ENCODE measurements at places on chromosomes 1 and 21. TPM values are rescaled to one million over a fixed set of nuclear protein-coding genes. Genes with fewer than 3 reads are reported as not detected.

GRCh38 chr21:26534517-26534916, 38.6 kb downstream of the CYYR1 start:
- no peak for DNase-seq

- no peak for DNase-seq
These were observed 153.3 kb upstream of the LYPLAL1 start for GRCh38 chr1:219020386-219020785.

DNA sequence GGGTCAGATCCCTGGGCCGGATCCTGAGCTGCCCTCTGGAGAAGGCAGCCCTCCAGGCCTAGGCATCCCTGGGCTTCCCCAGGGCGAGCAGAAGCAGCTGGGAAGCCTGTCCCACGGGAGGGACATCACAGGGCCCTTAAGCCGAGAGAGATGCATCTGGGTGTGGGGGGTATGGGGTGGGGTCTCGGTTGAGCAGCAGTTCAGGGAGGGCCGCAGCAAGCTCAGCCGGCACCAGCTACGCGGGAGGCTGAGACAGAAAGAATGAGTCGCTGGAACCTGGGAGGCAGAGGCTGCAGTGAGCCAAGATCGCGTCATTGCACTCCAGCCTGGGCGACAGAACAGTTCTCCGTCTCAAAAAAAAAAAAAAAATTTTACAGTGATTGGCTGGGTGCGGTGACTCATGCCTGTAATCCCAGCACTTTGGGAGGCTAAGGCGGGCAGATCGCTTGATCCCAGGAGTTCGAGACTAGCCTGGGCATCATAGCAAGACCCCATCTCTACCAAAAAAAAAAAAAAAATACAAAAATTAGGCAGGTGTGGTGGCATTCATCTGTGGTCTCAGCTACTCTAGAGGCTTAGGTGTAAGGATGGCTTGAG, 37.7 kb downstream of the RRP1 start:
- DNase-seq: no peak

DNA sequence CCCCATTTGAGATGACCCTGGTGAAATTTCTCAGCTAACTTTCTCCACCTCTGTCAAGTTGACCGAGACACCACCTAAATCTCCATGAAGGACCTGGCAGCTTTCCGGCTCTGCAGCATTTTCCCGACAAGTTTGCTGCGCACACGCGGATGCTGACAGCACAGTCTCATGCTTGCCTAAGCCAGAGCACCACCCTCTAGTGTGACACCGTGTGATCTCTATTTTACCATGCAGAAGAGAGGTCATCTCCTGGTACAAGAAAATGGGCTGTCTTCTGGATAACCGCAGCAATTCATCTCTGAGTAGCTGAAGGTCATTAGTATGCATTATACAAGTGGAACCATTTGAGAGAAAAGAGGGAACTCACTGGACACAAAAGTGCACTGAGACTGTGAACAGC, 38.9 kb upstream of the H6PD start:
- DNase-seq: no peak

DNA sequence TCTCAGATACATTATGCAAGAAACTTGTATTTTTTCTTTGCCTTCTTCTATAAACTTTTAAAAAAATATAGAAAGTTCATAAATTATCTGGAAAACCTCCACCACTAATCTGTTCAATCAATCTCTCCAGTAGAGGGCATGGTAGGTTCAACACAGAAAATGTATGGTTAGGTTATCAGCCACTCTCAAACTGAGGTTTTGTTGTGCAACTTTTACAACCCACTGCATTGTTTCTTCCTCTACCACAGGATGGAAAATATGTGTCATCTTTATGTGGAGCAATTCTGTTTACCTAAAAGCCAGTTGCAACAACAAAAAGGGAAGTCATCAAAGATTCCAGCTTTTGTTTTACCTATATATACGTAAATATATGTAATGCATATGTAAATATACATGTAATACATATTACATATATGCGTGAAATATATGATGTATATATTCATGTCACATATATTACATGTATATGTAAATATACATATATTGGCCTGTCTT, 3.0 kb upstream of the RGS2 start:
- no peak for DNase-seq

- DNase-seq: peak; percentile 34
These were observed 958 bp downstream of the DDR2 start for GRCh38 chr1:162633081-162633762.

DNA sequence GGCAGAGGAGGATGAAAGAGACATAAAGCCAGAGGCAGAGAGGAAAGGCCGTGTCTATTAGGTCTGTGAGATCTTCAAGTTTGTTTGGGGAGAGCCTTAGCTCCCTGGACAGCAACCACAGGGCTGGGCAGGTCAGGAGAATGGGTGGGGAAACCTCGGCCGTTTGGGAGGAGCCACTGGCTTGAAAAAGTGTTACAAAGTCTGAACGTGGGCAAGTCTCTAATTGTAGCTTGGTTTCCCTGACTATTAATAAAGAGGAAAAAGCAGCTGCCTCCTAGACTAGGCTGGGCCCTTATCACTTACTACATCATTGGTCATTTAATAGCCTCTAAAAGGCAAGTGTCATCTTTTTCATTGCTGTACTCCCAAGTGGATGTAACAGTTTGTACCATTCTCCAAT, at the start of gene CCDC17:
CCDC17 (minus strand) TSS at position 83 of the 400 bp plus-strand sequence. CDS start 145 bp downstream, outside the sequence.
- DNase-seq: no peak

DNA sequence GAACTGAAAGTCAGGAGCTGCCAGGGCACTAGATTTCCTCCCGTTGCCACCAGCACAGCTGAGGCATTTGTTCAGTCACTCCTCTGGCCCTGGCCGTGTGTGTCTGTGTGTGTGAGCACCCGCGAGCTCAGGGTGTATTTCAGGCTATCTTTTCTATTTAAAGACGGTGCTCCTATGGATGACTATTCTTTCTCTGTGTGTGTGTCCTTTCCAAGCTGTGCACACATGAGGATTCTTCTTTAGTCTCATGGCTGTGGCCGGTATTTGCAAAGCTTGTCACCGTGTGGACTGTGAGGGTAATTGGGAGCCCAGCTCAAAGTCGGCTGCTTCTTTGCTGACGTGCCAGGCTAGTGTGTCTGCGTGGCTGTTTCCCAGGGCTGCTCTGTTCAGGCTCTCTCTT, 3.0 kb upstream of the KCND3 start:
- DNase-seq: no peak

DNA sequence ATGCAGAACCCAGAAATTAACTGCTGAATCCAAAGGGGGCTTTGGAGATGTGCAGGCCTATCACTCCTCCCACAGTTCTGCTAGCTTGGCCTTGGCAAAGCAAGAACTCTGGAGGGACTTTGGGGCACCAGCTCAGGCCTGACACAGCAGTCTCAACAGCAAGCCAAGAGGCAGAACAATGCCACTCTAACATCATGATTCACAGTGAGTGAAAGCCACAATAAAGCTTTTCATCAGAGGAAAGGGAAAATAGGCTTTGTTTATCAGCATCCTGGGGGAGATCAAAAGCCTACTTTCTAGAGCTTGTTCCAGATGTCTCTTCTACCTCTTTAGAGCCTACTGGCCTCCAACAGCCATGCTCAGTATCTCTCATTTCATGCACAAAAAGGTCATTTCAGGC, 283.4 kb downstream of the KCNH1 start:
- no peak for DNase-seq

DNA sequence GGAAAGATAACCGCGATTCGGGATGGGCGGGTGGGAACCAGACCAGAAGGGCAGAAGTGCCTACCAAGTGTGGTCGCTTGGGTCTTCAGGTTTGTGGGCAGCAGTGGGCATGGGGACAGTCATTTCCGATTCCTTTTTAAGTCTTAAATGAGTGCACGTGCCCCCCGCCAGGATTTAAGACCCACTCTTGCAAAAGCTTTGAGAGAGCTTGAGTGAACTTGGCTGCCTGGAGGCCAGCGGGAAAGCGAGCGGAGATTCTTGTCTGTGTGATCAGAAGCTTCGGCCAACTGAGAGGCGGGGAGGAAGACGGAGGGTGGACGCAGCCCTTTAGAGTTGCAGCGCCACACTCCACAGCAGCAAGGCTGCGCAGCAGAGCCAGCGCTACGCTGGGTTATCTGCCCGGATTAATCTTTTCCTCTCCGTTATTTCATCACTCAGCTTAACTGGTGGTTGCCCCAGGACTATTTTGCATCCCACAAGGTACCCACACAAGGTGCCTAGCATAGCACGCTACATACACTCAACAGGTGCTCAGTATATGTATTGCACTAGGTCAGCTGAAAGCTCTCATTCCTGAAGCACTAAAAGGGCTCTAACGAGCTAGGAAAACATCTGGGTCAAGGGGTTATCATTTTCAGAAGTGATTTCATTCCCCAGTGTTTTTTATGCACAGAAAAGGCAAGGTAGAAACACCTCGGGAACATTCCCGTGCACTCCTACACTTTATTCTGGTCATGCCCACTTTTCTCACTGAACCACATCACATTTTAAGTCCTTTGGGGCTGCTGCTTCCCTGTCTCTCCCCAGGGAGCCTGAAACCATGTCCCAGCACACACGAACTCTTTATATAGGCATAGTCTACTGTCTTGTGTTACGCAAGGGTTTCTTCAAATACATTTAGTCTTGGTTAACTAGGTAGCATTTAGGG, 1.5 kb upstream of the BATF3 start:
- DNase-seq: peak; percentile 59

- no peak for DNase-seq
These were observed 3.0 kb downstream of the FBLIM1 start for GRCh38 chr1:15761366-15762128.

GRCh38 chr1:73803380-73803779, 394.6 kb downstream of the LRRIQ3 start:
- DNase-seq: no peak

DNA sequence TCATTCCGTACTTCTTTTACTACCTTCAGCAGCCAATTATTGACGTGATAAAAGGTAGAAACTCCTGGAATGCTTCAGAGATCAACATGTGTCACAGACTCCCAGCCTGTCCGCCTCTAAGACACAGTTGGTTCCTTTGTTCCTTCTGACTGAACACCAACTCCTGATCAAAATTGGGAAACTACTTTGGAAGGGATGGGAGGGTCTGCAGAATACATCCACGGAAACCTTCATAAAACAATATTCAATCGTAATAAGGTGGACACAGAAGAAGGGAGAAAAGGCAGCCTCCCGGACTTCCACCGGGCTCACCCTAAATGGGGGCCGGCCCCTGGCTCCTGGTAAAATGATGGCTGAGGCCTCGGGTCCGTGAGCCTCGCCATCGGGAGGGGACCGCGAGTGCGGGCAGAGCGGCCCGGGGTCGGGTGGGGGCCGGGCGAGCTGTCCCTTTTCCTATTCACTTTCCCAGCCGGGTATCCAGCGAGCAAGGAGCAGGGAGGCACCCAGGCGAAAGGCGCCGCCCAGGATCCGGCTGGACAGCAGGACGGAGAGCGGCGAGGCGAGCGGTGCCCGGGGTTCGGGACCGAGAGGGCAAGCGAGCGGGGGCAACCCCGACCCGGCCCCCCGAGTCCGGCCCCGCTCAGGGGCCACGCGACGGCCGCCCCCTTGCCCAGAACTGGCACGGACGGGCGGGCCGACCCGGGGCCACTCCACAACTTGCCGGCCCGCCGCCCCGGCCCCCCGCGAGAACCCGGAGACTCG, 805 bp downstream of the NRIP1 start:
- DNase-seq: peak; percentile 43

- peak; percentile 82 for DNase-seq
These were observed 24.7 kb downstream of the CDK18 start for GRCh38 chr1:205528887-205529825.

DNA sequence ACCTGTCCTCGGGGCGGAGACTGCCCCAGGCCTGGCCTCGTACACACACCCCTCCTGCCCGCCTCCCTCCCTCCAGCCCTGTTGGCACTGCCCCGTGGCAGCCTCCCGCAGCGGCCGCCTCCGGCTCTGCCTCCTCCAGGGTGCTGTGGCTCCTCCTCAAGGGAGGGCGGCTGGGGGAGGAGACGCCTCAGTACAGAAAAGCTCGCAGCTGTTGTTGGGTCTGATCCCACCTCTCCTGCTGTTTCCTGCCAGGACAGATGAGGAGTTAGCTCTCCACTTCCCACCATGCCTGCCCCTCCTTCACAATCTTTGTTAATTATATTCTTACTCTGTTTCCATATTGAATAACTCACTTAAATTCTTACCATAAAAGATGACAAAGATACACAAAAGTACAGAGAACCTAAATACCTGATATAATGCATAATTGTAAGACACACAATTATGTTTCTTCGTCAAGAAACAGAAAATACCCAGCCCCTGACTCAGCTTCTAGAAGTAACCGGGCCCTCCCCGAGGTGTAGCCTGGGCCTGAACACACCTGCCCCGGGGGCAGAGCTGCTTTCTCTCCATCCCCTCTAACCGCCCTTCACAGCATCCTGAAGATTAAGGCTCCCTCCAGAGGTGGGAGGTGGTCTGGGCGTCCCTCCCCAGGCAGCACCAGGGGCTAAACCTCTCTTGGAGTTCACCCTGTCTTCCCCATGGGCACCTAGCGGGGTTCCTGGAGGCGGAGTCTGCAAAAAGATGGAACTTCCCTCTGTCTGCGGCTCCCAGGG, 30.6 kb upstream of the COL6A1 start:
- peak; percentile 82 for DNase-seq

DNA sequence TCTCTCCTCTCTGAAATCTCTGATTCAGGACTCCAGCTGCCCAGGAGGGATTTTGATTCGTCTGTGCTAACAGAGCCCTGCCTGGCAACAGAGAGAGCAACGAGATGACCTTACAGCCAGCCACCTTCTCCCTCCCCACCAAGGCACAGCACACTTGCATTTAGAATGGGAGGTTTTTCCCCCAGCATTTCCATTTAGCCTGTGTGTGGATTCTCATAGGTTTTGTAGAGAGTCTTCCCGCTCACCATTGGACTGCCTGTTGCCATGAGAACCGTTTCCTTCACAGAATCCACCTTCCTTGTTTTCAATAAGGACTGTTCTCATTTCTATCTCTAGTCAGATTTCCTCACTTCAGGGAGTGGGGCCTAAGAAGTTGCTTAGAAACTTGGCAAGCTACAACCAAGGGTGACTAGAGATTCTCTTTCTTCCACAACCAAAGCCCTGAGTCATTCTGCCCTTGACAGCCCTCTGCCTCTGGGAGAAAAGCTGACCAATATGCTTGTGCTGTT, 5.8 kb upstream of the IKBKE start:
- DNase-seq: no peak

GRCh38 chr21:30408782-30409494, 13.1 kb downstream of the KRTAP13-1 start:
- DNase-seq: no peak

DNA sequence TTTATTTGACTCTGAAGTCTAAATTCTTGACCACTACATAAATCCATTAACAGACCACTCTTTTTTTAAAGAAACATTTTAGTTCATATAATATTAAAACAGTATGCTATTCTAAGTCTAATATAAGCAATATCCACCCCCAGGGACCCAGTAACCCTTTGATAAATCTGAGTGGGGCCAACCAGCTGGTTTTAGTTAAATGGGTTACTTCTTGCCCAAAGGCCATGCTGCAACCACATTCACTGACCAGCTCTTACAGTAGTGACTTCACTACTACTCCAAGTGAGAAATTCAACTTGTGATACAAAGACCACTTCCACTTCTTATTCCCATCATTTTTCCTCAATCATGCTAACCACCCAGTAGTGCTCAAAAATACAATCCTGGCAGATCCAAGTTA, 20.5 kb downstream of the FUBP1 start:
- no peak for DNase-seq

- DNase-seq: no peak
These were observed 15.6 kb upstream of the THEM4 start for GRCh38 chr1:151924691-151925587.

Gene TRIM17
- 3.2 TPM for total RNA-seq

Gene AMY1B
- not detected for total RNA-seq

Gene CCDC190
- 0.07 TPM for total RNA-seq

Gene KCNC4
- 4.5 TPM for total RNA-seq

Gene MYOCOS
- 0.83 TPM for total RNA-seq

Gene NBPF4
- not detected for total RNA-seq

Gene PODN
- total RNA-seq: 100 TPM

Gene PTPRC
- total RNA-seq: 17.6 TPM
